ENCODE measurements at places on chromosomes 2 and 18.

GRCh38 chr2:50133766-50134165, 898.2 kb downstream of the NRXN1 start:
- no peak for DNase-seq

DNA sequence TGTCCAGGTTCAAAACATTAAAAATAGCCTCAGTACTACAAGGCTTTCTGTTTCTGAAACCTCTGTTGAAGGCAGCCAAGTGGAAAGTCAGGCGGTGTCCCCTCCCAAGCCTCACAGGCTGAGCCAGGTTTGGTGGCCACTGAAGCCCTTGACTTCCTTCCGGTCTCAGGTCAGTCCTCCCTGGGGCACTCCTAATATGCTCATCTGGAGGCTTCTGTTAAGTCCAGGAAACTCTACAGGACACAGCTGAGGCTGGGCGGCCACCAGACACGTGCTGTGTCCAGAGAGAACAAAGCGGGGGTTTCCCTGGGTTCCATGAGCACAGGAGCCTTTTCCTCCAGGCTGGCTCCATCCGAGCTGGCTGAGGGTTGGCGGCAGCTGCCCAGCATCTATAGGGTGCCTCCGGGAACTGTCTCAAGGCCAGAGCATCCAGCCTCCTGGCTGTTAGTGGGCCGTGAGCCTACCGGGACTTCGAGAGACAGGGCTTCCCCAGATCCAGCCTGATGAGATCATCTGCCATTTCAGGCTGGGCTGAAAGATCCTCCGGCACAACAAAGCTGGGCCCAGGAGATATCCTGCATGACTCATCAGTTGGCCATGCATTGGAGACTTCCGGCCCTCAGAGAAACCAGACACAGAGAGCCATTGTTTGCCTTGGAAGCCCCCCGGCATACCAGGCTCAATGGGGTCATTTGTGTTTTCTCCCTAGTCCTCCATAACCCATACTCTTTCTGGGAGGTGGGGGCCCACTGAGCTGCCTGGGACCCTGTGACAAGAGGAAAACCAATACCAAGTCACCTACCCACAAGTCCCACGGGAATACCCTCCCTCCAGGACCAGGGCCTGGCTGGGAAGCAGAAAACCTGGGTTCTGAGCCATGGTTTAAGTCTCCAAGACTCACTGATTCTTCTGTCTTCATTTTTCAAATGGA, 71.7 kb downstream of the HS1BP3 start:
- no peak for DNase-seq

DNA sequence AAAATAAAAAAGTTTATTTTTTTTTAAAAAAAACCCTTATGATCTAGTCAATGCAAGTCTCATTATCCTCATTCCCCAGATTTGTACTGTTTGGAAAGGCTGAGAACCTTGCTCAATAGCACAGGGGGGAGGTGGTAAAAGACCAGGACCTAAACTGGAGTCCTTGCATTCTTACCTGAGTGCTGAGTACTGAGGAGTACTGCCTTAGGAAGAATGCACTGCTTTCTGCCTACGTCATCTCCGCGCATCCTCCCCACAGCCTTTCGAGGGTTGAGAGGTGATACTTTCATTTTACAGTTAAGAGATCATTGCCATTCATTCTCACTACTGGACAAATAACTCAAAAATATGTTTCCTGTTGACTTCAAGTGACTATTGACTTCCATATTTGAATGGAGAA, 73.8 kb downstream of the MAP3K20 start:
- peak; percentile 67 for DNase-seq

DNA sequence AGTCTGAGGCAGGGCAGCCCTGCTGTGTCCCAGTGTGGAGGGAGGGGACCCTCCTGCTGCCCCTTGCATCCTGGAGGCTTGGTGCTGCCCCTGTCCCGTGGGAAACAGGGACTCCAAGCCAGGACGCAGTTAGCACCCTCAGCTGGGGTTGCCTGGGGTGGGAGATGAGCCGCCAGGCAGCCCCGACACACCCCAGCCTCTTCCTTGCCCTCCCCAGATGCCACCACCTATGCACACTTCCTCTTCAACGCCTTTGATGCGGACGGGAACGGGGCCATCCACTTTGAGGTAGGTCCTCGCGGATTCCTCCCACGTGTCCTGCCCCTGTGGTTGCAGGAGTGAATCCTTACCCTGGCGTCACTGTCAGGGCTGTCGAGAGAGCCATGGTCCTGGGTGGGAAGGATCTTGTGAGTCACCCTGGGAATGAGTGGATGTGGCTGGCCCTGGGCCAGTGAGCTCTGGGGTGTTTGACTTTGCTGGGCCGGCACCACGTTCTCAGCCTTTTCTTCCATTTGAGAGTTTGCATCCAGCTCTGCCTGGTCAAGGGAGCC, 27.5 kb upstream of the FAHD2A start:
- DNase-seq, result no peak

- no peak for DNase-seq
Measured at GRCh38 chr18:49529596-49529995, 32.3 kb upstream of the LIPG start.

DNA sequence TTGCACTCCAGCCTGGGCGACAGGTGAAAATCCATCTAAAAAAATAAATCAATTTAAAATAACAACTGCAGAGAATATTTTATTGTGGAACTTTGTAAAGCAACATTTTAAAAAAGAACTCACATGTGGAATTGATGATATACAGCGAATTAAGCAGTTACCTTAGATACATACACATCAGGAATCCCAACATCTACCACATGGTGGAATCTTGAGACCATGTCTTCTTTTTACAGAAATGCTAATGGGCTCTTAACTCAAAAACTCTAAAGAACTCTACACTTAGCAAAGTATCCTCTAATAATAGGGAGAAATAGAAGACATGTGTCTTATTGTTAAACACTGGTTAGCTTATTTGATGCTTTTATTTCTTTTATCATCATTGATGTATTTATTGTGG, 373.6 kb downstream of the CDH7 start:
- DNase-seq, result no peak

DNA sequence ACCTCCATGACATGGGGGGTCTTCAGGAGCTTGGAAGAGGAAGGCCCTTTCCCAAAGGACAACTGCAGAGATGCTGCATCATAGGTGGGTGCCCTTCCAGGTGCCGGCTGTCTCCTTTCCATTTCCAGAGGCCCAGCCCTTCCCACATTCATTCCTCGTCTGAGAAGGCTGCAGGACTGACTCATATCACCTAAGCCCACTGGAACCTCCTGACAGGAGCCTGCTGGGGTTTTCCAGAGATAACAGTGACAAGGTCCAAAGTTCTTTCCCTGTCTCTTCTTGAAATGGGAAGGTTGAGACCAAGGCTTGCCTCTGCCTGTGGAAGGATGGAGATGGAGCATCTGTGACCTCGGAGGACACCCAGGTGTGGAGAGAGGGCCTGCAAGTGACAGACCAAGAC, 3.6 kb upstream of the PRSS56 start:
- DNase-seq, result no peak

- no peak for DNase-seq
Measured at GRCh38 chr2:52356556-52356955, 1324.6 kb upstream of the NRXN1 start.

GRCh38 chr2:16395601-16396000, 270.0 kb downstream of the CYRIA start:
- DNase-seq, result no peak

DNA sequence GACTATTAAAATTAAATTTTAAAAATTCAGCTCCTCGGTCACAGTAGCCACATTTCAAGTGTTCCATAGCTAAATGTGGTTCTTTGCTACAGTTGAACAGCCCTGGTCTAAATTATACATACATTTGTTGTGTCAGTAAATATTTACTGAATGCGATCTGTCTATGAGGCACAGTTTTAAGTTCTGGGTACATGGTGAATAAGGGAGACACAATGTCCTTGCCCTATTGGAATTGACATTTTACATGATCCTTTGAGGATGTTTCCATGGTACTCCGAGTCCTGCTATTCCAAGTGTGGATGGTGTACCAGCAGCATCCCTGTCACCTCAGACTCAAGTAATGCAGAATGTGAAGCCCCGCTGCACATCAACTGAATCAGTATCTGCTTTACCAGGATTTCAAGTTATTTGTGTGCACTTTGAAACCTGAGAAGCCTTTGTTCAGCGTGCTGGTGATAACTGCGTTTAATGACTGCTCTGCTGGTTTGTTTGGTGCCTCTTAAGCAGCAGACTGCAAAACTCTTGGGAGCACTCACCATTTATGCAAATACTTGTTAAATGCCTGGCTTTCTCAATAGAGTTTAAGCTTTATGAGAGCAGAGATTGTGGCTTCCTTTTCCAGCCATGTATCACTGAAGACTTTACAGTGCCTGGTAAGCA, 1.5 kb downstream of the GALNT1 start:
- DNase-seq, result peak; percentile 7

GRCh38 chr2:40448476-40449079, 3.3 kb downstream of the SLC8A1 start:
- no peak for DNase-seq

GRCh38 chr18:79378536-79379250, 17.0 kb upstream of the NFATC1 start:
- DNase-seq, result peak; percentile 82

- DNase-seq, result peak; percentile 13
Measured at GRCh38 chr2:73101626-73102256, 11.0 kb downstream of the RAB11FIP5 start.

DNA sequence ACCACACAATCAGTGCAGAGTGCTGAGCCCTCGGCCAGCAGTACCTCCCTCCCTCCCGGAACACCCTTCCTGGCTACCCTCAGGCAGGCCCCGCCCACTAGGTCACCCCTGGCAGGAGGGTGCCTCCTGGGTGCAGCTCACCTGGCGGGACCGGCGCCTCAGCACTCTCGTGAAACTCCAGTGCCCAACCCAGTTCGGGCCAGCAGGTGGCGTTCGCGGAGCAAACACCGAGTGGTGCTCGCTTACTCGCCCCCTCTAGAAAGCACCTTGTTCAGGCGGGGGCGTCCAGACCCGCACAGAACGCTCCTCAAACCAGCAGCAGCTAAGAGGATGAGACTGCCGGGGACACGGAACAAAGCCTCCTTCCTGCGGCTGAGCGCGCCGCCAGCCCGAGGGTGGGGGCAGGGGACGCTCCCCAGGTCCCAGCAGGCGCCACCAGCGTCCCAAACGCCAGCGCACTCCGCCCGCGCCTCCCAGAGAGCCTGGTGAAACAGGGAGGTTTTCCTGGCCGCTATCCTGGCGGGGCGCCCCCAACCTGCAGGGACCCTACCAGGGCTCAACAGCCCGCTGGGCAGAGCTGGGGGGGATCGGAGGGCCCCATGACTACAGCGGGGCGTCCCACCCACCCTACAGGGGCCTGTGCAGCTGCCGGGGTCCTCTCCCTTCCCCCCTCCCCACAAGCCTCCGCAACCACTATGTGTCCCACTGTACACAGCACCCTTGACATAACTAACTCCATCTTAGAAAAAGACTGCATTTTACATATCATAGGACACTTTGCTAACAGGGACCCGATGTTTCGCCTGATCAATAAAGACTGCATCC, 44.7 kb downstream of the MRPS5 start:
- DNase-seq, result peak; percentile 71
